T-helper 17 cell (primary cell): ENCODE measurements at places on chromosomes 5 and 9.

DNA sequence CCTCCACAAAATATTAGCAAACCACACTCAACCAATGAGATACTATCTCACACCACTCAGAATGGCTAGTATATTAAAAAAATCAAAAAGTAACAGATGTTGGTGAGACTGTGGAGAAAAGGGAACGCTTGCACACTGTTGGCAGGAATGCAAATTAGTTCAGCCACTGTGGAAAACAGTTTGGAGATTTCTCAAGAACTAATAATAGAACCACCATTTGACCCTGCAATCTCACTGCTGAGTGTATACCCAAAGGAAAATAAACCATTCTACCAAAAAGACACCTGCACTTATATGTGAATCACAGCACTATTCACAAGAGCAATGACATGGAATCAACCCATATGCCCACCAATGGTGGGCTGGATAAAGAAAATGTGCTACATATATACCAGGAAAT, 393.5 kb downstream of the PDE4D start:
- no peak for DNase-seq

- no peak for DNase-seq
Measured at GRCh38 chr5:122967625-122968024, 68.9 kb downstream of the PPIC start.

DNA sequence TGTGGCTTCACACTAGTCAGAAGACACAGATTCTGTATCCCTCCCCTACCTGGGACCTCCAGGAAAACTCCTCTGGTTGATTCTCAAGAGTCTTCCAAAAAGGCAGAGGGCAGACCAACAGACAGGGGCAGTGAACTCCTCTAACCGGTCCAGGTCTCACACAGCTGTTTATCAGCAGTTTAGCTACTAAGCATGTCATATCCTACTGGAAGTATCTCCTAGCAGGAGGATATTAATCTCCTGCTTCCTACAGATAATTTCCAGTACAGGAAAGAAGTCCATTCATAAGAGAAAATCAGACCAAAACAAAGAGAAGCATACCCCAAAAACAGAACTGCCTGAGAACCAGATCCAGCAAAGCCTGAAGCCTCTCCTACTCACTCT, 64.3 kb downstream of the DTWD2 start:
- DNase-seq: no peak

DNA sequence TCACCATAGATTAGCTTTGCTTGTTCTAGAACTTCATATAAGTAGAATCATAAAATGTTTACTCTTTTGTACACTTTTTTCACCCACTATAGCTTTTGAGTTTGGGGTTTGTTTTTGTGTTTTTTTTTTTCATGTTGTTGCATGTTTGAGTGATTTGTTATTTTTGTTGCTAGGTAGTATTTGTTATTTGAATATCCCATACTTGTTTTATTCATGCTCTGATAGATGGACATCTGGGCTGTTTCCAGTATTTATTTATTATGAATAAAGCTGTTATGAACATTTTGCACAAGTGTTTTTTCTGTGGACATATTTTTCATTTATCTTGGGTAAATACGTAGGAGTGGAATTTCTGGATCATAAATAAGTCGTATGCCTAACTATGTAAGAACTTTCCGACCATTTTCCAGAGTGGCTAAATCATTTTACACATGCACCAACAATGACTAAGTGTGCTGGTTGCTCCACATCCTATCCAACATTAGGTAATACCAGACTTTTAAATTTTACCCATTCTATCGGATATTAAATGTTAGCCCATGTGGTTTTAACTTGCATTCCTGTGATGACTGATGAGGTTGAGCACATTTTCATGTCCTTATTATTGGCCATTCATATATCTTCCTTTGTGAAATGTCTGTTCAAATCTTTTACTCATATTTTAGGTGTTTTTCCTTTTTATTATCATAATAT, 69.1 kb upstream of the NR4A3 start:
- no peak for DNase-seq

GRCh38 chr5:137730336-137730735, 5.6 kb downstream of the KLHL3 start:
- DNase-seq: no peak

GRCh38 chr9:104854613-104855012, 73.3 kb downstream of the ABCA1 start:
- DNase-seq: no peak

GRCh38 chr5:43561356-43561755, 4.5 kb upstream of the PAIP1 start:
- DNase-seq: no peak

DNA sequence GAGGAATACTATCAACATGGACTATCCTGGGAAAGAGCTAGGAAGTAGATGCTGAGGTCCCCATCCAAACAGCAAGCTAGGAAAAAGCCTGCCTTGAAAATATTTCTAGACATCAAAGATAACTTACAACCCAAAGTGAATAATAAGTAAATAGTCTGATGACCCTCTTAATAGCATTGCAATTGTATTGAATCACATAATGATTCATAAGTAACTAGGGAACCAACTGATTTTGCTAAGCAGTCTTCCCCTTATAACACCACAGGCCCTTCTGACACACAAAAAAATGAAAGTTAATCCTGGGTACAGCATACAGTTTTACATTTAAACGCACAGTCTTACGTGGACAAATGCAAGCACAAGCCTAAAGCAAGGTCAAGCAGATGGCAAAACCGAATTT, 199.3 kb downstream of the RFK start:
- DNase-seq: no peak

DNA sequence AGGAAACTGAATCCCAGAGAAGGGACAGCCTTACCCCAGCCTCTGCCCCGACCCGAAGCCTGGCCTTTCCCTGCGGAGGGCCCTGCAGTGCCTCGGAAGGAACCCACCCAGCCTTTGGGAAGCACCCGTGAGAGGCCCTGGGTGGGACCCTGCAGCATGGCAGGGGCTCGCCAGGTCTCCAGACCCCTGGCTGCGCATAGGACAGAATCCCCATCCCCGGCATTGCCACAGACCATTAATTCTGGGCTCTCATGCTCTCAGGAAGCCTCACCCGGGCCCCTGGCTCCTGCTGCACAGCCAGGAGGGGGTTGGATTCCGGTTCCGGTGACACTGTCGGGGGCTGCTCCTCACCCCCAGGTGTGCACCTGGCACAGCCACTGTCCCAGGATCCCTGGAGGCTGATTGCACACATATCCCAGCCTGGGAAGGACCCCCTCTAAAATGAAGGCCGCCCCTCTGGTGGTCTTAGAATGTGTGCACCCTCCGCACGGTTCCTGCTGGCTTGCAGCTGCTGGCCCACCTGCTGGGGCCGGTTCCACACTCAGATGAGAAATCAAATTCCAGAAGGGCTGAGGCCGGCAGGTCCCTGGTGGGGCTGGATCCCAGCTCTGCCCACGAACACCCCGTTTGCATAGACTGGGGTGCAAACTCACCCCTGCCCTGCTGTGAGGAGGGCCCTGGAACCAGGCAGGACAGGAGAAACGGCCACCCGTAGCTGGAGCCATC, 4.7 kb downstream of the EGFL7 start:
- DNase-seq: no peak

- DNase-seq: no peak
Measured at GRCh38 chr9:14686168-14686567, 7.1 kb downstream of the ZDHHC21 start.
